Sigmoid colon (tissue), 7 donors: ENCODE measurements at places on chromosomes 1 and 21. TPM values are rescaled to one million over a fixed set of nuclear protein-coding genes. Genes with fewer than 3 reads are reported as not detected.

The RCSD1 gene
- total RNA-seq: 9.4 TPM

The PRAMEF18 gene
- not detected for total RNA-seq

The SLC16A4 gene
- total RNA-seq: 8.2 TPM

The ERG gene
- 5.7 TPM for total RNA-seq

The TNFRSF18 gene
- not detected for total RNA-seq

The BCAN gene
- 2.3 TPM for total RNA-seq

The TMEM240 gene
- total RNA-seq: 15.3 TPM

The HMGCS2 gene
- not detected for total RNA-seq

The PODN gene
- total RNA-seq: 67.6 TPM

The SOX13 gene
- total RNA-seq: 28.5 TPM

The NTNG1 gene
- 32.5 TPM for total RNA-seq

The C1orf35 gene
- total RNA-seq: 18.1 TPM

The KIAA1614 gene
- 9.6 TPM for total RNA-seq

The ANGPTL1 gene
- 173 TPM for total RNA-seq

The SYT11 gene
- total RNA-seq: 14.0 TPM

The HLX gene
- total RNA-seq: 36.7 TPM

The PPFIA4 gene
- total RNA-seq: 4.3 TPM

The GSTM5 gene
- 2.7 TPM for total RNA-seq

The SNX27 gene
- 55.3 TPM for total RNA-seq

The HOOK1 gene
- total RNA-seq: under 0.01 TPM

The DLGAP3 gene
- total RNA-seq: 0.55 TPM

The LHX8 gene
- not detected for total RNA-seq

The FAAH gene
- 17.9 TPM for total RNA-seq

The CD1C gene
- not detected for total RNA-seq

The RBP7 gene
- total RNA-seq: 4.2 TPM
